ENCODE measurements at places on chromosomes 3 and 15.

GRCh38 chr3:114178770-114179368 lies at the start of gene DRD3:
TSS of gene DRD3 (minus strand) at chr3:114179052. CDS start at chr3:114171992, 7,060 bp downstream.
- no peak for DNase-seq

DNA sequence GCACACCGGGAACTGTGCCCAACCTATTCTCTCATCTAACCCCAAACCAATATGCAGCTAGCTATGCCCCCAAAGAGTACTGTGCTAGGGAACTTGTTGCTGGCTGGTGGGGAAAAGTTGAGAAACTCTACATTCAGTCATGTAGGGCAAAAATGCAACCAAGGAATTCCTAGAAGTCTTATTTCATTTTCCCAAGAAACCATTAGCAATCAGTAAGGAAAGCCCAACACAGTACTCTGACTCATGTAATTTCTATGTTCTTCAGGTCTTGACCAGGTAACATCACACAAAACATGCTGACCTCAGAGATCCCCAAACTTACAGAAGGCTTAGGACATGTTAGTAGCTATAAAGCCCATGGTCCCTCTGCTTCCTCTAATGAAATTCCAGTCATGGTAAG lies 52.1 kb downstream of the TASOR start:
- no peak for DNase-seq

- DNase-seq: peak; percentile 93
These were observed at the start of gene OPA1 for GRCh38 chr3:193592841-193593667. TSS of gene OPA1 (plus strand) at chr3:193593208. CDS start at chr3:193593378, 170 bp downstream.

- no peak for DNase-seq
These were observed 163.1 kb downstream of the CLSTN2 start for GRCh38 chr3:140097874-140098635.

- no peak for DNase-seq
These were observed 108.0 kb upstream of the TBC1D5 start for GRCh38 chr3:17850448-17850847.

GRCh38 chr3:58897646-58898045 lies 152.2 kb downstream of the CFAP20DC start:
- no peak for DNase-seq

- peak; percentile 12 for DNase-seq
These were observed 39.3 kb downstream of the C2CD4B start for GRCh38 chr15:62125773-62126172.

GRCh38 chr15:100277087-100277855 lies 64.5 kb downstream of the ADAMTS17 start:
- no peak for DNase-seq

DNA sequence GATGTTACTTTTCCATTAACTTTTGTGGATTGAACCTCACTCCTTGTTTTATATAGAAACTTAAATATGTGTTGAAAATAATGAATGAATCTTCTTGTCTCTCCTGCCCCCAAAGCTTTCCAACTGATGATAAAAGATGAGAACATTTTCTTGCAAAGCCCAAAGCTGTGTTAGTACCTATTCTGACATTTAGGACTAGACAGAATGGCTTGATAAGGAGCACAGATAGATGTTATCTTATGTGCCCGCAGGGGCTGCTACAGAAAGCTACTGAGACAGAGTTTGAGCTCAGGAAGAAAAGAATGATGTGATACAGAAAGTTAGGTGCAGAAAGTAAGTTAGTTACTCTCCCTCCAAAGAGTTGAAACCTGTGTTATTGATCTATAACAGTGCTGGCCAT lies 109.4 kb upstream of the ATP11B start:
- no peak for DNase-seq

DNA sequence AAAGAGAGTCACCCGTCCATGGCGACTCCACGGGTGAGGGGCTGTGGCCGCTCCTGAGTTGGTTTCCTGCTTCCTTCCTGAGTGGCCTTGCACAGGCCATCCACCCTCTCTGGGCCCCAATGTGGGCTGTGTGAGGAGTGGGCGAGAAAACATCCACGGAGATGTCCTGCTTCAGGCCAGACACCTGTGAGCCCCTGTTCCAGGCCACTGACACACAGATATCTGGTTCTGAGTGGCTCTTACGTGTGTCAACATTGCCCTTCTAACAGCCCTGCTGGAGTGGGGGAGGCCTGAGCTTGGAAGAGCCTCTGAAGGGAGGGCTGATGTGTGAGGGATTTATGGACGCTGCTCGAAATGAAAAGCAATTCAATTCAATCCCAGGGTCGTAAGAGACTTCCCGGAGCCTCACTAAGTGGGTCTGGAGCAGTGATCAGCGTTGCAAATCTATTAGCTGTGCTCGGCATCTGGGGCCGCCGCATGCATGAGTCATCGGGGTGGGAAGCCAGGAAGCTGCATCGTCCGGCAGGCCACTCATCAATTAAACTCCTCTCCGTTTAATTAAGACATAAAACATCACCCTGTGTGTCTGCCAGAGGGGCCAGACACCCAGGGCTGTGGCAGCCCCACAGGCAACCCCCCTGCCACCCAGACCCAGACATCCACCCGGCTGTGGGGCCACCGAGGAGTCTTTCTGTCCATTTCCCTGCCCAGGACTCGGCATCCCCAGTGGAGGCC lies 20.0 kb upstream of the PRR23E start:
- no peak for DNase-seq

- no peak for DNase-seq
These were observed 23.3 kb upstream of the IREB2 start for GRCh38 chr15:78414621-78415250.

- no peak for DNase-seq
These were observed 176.2 kb upstream of the ANKRD28 start for GRCh38 chr3:15973940-15974339.

GRCh38 chr3:145015253-145015652 lies 1043.6 kb downstream of the DIPK2A start:
- no peak for DNase-seq

- no peak for DNase-seq
These were observed 5.7 kb upstream of the PLSCR1 start for GRCh38 chr3:146550070-146550615.

DNA sequence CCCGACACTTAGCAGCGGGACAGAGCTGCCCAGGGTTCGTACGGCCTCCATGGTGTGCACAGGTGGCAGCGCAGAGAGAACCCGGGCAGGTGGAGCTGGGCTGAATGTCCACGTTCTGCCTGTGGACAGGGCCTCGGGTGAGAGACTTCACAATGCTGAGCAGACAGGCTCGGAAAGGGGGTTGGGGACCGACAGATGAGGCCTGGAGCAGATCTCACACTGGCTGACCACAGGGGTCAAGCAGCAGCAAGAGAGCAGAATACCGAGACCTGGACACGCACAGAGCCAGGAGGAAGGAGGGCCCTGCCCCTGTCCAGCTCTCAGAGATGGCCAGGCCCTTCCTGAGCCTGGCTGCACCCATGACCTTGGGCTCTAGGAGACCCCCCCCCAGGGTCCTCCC lies 83.0 kb downstream of the VGLL4 start:
- DNase-seq: no peak

GRCh38 chr3:192106543-192106942 lies 620.8 kb downstream of the FGF12 start:
- DNase-seq: no peak

DNA sequence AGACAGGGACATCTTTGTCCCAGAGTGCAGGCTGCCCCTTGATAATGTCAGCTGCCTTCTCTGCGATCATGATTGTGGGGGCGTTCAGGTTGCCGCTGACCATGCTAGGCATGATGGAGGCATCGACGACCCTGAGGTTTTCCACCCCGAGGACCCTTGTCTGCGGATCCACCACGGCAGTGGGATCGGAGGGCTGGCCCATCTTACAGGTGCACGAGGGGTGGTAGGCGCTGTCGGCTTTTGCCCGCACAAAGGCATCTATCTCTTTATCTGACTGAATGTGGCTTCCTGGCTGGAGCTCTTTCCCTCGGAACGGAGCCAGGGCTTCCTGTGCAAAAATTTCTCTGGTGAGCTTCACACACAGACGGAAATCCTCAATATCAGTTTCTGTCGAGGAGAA lies 28.4 kb downstream of the CHDH start:
- no peak for DNase-seq

DNA sequence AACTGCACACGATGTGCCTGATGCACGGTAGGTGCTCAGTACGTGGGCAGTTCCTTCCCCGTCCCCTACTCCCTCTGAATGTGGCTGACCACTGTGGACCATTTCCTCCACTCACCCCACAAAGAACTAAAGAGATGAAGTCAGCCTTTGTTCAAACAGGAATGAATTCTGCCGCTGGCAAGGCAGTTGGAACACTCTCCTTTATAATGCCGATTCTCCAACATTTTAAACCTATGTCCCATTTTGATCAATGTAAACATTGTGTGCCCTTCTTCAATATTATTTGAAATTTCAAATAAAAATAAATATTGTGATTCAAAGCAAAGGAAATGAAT lies 57.5 kb upstream of the MEF2A start:
- no peak for DNase-seq

DNA sequence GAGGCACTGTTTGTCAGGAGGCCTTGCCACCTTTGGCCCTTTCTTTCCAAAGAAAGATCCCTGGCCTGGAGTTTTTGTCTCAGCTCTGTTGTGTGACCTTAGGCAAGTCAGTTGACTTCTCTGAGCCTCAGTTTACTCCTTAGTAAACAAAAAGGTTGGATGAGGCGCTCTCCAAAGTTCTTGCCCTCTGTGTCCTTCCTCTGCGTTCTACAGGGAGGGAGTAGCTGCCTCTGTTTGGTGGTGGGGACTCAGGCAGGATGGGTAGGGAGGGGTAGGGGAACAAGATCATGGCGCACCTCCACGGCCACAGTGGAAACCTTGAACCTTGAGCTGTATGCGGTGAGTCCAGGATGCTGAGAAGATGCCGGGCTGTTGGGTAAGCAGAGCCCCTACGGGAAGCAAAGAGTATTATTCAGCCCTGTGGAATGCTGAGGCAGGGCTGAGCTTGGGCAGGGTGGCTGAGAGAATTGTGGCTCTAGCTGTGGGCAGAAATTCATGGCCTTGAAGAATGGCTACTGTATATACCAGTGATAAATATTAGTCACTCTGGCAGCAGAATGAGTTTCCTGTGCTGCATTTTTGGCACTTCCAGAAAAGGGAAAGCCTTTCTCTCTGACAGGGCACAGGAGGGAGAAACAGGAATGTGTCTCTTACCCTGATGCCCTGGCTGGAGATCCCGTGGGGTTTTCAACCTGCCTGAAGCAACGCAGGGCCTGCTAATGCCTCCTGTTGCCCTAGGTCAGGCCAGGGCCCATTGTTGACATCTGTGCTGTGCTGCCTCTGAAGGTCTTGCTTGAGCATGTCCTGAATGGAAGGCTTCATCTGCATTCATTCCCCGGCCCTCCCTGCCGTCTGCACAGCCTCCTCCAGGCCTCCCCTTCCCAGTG lies 39.9 kb downstream of the SMAD3 start:
- DNase-seq: no peak

DNA sequence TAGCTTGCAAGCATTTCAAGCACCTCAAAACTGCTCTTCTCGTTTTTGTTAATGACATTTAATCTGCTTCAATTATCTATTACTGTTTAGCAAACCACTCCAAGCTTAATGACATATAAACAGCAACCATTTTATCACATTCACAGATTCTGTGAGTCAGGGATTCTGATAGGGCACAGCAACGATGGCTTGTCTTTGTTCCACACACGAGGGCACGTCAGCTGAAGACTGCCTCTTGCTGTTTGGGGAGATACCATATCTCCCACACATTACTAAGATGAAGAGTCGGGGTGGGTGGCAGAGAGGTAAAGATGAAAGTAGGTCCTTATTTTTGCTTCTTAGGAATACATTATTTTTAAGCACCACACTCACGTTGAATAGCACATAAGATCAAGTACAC lies 19.3 kb downstream of the CPOX start:
- no peak for DNase-seq

DNA sequence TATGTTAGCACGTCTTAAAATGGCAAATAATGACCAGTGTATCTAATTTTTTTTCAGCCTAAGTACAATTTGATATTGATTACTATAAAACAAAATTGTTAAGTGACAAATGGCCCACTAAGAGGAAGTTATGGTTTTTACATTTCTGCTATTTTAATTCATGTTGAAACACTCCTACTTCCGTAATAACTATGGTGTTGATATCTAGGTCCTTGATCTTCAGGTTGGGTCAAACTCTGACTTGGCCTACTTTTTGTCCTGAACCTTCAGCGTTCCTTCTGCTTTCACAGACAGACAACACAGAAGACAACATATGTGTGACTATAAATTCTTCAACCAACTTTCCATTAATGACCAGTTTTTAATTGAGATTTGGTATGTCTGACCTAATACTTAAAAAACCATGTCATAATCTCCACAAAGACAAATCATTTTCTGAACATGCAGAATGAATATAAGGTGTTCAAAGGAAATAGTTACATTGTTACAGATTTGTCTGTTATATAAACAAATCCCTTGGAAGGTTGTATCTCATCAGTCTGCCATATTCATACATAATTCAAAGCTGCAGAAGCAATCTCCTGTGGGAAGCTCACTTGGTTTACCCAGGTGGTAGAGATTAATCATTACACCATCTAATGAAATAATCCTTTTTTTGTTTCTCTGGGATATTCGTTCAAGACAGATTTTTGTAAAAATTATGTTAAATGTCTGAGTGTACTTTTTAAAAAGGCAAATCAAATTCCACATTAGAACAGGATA lies 92.1 kb upstream of the TSPAN3 start:
- no peak for DNase-seq

DNA sequence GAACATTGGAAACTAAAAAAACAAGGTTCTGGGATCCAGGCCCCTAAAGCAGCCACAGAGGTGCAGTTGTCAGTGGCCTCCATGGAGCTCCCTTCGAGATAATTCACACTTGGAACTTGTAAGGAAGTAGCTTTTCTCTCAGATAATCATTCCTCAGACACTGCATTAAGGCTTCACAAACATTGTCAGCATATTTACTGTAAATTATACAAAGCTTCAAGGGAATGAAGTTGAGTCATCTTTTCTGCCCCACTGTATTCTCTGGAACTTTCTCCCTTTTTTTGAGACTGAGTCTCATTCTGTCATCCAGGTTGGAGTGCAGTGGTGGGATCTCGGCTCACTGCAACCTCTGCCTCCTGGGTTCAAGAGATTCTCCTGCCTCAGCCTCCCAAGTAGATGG lies 7.1 kb downstream of the BLOC1S6 start:
- DNase-seq: no peak

- DNase-seq: no peak
These were observed 42.5 kb upstream of the DYNC1LI1 start for GRCh38 chr3:32613183-32613582.

DNA sequence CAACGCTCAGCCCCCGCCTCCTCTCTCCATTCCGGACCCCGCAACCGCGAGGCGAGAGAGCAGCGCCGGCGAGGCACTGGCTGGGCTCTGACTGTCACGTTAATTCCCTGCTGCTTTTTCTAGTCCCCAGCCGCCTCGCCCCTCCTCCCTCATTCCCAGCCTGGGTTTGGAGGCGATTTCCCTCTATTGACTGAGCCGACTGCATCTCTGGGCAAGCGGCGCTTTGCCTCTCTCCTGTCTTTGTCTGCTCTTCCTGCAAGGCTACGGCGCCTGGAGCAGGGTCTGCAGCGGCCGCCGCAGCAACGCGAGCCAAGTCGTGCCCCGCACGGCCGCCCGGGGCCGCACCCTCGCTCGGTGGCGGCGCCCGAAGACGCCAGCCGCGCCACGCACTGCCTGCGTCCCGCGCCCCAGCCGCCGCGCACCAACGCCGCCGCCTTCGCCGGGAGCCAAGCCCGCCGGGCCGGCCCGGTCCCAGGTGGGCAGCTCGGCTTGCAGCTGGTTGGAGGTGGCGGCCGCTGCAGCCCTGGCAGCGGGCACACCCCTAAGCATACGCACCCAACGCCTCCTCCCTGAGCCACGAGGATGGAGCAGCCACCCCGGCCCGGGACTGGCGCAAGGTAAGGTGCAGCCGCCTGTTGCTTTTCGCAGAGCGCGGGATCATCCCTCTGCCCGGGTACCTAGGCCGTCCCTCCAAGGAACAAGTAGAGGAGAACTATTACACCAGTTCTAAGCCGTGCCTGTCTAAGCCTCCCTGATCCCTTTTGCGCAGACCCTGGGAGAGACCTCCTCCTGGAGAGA lies at the start of gene LRRC3B:
TSS of gene LRRC3B (plus strand) at position 152 of the 798 bp plus-strand sequence. CDS start 86,901 bp downstream, outside the sequence.
- no peak for DNase-seq

Data from germinal center (tissue), 1 donor.